ENCODE measurements at places on chromosomes 3 and 15.

GRCh38 chr3:178203165-178203564 is 333.1 kb upstream of the KCNMB2 start:
- DNase-seq, result peak; percentile 14

GRCh38 chr3:194312743-194313281 is 38.3 kb downstream of the CPN2 start:
- peak; percentile 52 for DNase-seq

DNA sequence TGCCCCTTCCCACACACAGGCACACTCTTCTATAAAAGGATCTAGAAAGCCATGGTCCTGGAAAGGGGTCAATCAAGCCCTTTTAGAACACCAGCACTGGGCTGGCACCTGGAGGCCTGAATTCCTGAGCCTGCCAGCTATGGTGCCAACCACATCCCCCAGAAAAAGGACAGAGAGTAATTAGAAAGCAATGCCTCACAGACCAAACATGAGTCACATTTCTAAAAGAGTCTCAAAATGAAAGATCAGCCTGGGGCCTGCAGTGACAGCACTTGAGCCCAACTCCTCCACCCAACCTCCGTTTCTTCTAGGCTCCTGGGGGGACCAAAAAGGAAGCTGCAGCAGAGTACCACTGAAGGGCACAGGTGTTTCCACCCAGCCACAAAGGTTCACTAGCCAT is 14.1 kb downstream of the MYLK start:
- peak; percentile 79 for DNase-seq

DNA sequence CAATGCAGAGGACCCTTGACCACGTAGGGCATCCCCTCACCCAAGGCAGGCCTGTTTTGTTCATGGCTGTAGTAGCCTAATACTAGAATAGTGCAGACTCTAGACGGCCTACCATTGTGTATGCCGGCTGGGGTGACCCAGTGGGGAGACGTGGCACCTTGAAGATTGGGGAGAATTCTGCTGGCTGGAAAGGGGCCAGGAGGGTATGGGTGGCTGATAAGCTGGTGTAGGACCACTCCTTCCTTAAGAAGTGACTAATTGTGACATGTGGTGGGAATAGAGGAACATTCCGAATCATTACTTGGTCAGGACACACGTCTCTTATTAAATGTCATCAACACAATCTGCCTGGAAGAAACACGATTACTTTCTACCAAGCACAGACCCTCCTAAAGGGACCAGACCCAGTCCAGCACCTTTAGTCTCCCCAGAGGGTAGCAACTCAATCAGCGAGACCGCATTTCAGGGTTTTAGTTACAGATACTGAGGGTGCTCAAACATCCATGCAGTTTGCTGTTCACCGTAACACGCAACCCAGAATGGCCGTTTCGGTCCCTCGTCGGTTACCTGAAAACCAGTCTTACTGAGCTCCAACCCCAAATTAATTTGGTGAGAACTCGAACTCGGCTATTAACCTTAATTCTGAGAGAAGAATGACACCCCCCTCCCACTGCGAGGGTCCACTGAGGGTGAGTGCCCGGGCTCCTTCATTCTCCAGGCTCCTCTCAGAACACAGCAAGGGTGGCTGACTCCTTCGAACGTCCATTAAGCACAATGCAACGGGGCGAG is 1.6 kb upstream of the KLF13 start:
- no peak for DNase-seq

- no peak for DNase-seq
Observed at GRCh38 chr3:71997066-71997653, 212.2 kb upstream of the PROK2 start.

- DNase-seq, result no peak
Observed at GRCh38 chr3:159451482-159451881, 537.2 kb upstream of the IL12A start.

DNA sequence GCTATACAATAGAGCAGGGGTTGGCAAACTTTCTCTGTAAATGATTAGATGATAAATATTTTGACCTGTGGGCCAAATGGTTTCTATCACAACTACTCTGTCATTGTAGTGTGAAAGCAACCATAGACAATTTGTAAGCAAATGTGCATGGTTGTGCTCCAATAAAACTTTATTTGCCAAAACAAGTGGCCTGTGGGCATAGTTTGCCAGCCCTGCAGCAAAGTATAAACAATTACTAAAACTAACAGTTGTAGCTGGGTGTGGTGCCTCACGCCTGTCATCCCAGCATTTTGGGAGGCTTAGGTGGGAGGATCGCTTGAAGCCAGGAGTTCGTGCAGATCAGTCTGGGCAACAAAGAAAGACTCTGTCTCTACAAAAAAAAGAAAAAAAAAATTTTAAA is 61.6 kb downstream of the NBEAL2 start:
- DNase-seq, result no peak

DNA sequence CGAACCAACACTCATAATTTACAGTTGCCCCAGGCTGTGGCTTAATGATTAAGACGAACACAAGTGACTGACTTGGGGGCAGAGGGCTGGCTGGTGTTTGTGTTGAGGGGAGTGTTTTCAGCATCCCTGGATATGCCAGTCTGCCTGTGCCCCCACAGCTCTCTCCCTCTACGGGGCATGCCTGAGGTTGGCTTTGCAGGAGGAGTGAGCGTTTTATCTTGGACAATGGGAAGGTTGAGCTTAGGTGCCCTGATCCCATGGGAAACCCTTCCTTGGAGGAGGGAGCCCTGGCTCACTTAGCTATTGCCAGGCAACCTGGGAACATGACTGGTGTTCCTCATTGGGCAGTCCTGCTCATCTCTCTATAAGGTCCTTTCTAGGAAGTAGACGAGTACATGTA is 17.6 kb downstream of the FAM107A start:
- DNase-seq, result no peak

Data from AG20443 (cell line).